NCI-H2107 (cell line): ENCODE measurements at places on chromosomes 3 and 15.
A peak's percentile ranks its signal among the peaks of the same experiment; 100 is the strongest.

DNA sequence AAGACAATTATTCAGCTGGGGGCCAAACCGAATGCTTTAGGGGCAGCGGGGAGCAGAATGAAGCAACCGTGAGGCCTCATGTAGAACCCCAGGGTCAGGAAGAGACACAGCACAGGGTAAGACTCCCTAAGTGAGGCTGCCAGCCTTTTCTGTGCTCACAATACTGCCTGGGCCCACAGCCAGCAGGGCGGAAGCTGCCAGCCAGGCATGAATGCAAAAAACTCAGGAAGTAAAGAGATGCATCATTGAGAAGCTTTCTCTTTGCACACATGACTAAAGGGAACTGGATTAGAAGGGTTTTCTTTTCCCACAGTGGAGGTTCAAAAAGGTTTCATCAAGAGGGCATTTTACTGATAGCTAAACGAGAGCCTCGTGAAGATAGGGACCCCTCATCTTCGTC is 33.3 kb downstream of the CA12 start:
- DNase-seq: peak; percentile 26

GRCh38 chr3:46214751-46215352 is 6.7 kb upstream of the CCR1 start:
- DNase-seq: peak; percentile 57

GRCh38 chr3:30583973-30584372 is 22.4 kb upstream of the TGFBR2 start:
- no peak for DNase-seq

DNA sequence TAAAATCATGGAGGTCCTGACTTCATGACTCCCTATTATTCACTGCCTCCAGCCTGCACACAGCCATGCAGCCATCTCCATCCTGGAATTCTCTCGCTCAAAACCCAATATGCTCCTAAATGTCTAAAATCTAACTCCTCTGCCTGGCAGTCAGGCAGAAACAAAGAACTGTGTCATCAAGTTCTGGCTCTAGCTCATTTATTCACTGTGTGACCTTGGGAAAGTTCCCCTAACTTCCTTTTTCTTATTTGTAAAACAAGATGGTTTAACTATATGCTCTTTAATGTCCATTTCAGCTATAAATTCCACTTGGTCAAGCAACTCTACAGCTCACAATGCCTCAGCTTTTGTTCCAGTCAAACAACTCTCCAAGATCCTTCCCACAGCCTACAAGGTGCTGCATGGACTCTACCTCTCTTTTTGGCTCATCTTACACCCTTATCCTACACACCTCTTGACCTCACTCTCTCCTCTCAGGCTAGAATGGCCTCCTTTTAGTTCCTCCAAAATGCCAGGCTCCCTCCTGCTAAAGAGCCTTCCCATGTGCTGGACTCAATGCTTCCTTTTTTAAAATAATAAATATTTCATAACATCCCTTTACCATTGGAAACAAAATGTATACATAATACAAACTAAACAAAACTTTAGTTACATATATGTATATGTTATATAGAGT is 16.4 kb downstream of the PIK3CB start:
- no peak for DNase-seq

GRCh38 chr15:37055481-37055880 is 44.9 kb downstream of the MEIS2 start:
- no peak for DNase-seq

- DNase-seq: no peak
Observed at GRCh38 chr15:98077186-98077585, 116.7 kb downstream of the ARRDC4 start.

DNA sequence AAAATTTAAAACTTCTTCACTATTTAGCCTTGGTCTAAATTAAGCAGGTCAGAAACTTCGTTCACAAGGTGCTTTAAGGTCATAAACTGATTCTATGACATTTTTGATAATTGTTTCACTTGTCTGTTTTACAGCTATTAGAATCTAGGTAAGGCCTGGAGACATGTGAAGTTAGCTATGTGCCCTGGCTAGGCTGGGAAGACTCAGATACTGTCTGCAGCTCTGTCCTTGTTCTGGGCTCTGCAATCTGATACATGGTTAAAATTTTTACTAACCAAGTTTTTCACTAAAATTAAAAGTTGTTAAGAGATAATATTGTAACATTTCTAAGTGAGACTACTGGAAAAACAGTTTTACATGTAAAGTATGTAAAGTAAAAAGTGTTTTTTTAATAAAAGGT is 479.6 kb upstream of the EPHA6 start:
- no peak for DNase-seq

GRCh38 chr3:161314836-161315395 is 56.4 kb downstream of the SPTSSB start:
- DNase-seq: no peak

DNA sequence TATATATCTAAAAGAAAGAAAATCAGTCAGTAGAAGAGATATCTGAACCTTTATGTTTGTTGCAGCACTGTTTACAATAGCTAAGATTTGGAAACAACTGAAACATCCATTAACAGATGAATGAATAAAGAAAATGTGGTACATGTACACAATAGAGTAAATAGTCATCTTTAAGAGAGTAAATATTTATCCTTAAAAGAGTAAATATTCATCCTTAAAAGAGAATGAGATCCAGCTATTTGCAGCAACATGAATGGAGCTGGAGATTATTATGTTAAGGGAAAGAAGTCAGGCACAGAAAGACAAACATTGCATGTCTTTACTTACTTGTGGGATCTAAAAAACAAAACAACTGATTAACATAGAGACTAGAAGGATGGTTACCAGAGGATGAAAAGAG is 197.0 kb upstream of the CBLB start:
- DNase-seq: no peak

- no peak for DNase-seq
Observed at GRCh38 chr3:73503781-73504180, 121.0 kb downstream of the PDZRN3 start.

GRCh38 chr3:197468167-197468566 is 87.6 kb downstream of the BDH1 start:
- DNase-seq: no peak

DNA sequence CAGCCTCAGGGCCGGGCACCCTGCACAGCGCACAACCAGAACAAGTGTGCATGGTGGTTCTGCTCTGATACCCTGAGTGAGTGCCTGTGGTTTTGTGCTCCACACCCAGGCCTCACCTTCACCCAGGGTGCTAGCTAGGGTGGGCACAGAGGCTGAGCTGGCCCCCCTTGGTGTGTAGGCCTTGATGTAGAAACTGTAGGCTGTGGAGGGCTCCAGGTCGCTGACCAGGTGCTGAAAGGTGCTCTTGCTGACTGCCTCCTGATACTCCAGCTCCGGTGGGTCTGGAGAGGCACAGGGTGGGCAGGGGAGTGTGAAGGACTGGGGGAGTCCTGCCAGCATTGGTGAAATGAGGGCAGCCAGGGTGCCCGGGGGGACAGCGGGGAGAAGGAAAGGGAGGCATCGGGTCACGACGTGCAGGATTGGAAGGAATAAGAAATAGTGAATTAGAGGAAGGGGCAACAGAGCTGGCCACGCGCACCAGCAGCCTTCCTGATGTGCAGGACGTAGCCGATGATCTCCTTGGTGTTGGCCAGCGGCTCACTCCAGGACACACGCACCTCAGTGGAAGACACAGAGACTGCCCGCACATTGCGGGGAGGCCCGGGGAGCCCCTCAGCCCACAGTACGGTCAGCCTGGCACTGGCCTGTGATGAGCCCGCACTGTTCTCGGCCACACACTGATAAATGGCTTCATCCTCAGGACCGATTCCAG is 26.6 kb downstream of the RNU5B-1 start:
- no peak for DNase-seq

DNA sequence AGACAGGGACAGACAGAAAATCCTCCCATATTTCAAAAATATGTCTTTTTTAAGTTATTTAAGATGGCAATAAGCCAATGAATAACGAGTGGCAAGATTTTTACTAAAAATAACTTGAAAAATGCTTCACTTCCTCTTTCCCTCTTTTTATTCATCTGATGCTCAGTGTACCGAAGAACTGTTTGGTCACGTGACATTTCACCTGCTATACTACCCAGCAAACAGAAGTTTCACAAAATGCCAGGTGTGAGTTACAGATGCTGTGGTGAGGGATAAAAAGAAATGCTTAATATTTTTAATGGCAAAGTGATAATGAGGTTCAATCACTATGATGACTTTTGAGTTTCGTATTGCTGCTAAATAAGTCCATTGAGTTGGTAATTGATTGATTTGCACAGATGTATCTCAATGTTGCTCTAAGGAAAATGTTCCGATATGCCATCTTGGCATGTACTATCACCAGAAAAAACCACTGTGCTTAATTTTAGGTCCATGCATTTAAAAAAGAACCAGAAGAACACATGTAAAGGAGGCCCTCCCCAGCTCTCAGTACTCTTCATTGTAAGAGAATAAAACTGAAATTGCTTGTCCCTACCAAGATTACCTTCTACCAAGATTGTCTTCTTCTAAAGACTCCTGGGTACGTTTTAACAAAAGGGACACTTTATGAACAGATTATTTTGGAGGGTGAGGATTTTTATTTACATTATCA is 26.0 kb upstream of the SEC62 start:
- peak; percentile 35 for DNase-seq

GRCh38 chr15:77440378-77440999 is 19.8 kb downstream of the HMG20A start:
- no peak for DNase-seq

DNA sequence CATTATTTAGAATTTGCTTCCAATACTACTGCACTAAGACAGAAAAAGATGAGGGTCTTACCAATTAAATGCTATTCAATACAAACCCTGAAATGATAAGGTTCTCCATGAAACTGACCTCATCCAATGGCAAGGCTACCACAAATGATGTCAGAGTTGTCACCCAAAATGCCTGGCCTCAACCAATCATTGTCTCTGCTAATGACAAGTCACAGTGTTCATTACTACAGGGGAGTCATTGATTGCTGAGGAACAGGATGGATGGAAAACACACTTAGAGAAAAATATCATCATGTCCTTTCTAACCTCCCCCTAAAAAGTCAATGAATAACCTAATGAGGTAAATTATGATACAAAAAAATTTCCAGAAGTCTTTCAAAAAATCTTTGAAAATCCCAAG is 91.0 kb downstream of the FOXP1 start:
- no peak for DNase-seq

GRCh38 chr15:41989573-41990242 is 17.4 kb upstream of the EHD4 start:
- DNase-seq: peak; percentile 37

DNA sequence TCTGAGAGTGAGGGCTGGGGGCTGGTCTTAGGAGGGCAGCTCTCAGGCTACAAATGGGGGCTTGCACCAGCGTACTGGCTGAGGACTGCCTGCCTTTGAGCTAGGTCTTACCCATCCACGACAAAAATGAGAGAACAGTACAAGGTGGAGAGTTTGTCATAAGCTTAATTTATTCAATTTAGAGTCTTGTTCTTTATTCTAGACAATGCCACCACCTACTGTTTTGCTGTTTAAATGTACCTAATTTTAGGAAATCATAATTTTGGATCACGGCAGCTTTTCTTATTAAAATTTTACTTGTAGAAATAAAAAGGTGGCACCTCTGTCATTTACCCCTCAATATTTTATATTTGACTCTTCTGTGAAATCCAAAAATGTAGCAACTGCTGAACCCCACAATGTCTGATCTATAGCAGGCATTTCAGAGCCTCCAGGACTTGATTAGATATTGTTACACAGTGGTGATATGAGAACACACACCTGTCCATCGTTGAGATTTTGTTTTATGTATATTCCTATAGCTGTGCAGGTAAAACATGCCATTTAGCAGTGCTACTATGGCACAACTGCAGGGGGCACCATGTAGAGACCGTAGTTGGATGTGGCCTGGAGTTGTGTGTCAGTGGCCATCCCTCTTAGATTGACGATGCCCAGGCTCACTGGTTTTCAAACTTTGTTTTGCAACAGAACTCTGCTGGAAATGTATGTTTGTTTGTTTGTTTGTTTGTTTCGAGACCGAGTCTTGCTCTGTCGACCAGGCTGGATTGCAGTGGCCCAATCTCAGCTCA is 88.6 kb downstream of the SLCO3A1 start:
- DNase-seq: no peak
